ENCODE measurements at places on chromosomes 2 and 18. TPM values are rescaled to one million over a fixed set of nuclear protein-coding genes. Genes with fewer than 3 reads are reported as not detected.

PROC gene
- total RNA-seq, result not detected

NEMP2 gene
- 2.9 TPM for total RNA-seq

GPR55 gene
- total RNA-seq, result not detected

DNA sequence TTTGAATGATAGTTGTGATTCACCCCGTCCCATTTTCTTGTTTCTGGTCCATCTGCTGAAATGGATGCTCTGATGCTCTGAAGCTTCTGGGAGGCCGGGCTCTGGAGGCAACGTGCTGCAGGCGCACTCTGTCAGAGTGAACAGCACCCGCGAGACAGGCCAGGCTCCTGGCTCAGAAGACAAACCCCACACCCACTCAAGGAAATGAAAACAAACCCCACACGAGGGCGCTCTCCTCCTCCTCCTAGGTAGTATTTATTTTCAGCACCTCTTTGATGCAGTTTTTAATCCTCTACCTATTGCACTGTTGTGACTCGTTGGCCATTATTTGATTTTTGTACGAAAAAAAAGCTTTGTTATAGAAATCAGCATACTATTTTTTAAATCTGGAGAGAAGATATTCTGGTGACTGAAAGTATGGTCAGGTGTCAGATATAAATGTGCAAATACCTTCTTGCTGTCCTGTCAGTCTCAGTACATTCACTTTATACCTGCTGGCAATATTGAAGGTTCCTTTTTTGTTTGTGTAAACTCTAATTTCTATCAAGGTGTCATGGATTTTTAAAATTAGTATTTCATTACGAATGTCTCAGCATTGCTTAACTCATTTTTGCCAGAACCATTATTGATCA is 10.3 kb upstream of the CHST10 start:
- DNase-seq, result peak; percentile 72

SPDYA gene
- 0.17 TPM for total RNA-seq

DNA sequence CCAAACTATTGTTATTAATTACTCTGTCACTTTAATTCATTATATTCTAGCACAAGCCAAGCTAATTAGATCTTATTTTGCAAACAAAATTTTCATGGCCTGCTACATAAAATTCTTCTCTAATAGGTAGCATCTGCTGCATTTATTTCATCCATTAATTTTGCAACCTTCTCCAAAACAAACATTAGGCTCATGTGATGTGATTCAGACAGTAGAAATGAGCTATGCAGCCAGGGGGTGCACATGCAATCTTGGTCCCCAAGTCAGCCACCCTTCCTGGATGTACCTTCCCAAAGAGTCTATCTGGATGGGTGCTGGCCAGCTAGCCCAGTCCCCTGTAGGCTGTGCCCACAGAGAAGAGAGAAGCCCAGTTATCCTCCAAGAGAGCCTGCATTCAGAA is 242.1 kb upstream of the OSR1 start:
- DNase-seq, result no peak

CCDC178 gene
- total RNA-seq, result not detected

GRCh38 chr2:105418522-105418921 is 19.7 kb upstream of the FHL2 start:
- DNase-seq, result no peak

DNA sequence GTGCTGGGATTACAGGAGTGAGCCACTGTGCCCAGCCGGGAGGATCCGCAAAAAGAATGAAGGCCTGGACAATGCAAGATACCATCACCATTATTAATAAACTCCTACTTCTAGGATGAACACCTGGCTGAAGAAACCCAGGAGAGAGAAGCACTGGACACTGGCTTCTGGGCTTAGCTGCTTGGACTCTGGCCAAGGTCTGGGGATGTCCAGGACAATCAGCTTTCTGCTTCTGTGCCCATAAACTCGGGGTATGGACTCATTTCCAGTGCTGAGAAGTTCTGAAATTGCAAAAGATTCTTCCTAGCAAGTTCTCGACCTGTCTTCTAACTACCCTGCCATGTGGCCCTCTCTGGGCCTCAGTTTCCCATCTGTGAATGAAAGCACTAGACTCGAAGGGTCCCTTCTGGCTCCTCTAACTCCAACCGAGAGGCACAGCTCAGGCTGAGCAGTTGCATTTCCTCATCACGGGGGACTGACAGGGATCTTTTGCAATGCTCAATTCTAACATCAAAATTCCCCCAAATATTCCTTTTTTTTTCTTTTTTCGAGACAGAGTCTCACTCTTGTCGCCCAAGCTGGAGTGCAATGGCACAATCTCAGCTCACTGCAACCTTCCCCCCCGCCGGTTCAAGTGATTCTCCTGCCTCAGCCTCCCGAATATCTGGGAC is 2.4 kb upstream of the SH2D6 start:
- no peak for DNase-seq

GRCh38 chr2:59025157-59025757 is 784.1 kb upstream of the FANCL start:
- no peak for DNase-seq

EIF2AK3 gene
- total RNA-seq, result 10.2 TPM

GRCh38 chr2:156541229-156541628 is 105.0 kb downstream of the GPD2 start:
- no peak for DNase-seq

REG3A gene
- not detected for total RNA-seq

GRCh38 chr2:191839918-191840804 is 6.7 kb downstream of the CAVIN2 start:
- DNase-seq, result no peak

NCKAP5 gene
- 7.0 TPM for total RNA-seq

GRCh38 chr2:7165736-7166135 is 248.5 kb downstream of the RNF144A start:
- DNase-seq, result no peak

GRCh38 chr2:20212871-20213503 is 11.9 kb downstream of the SDC1 start:
- no peak for DNase-seq

DNA sequence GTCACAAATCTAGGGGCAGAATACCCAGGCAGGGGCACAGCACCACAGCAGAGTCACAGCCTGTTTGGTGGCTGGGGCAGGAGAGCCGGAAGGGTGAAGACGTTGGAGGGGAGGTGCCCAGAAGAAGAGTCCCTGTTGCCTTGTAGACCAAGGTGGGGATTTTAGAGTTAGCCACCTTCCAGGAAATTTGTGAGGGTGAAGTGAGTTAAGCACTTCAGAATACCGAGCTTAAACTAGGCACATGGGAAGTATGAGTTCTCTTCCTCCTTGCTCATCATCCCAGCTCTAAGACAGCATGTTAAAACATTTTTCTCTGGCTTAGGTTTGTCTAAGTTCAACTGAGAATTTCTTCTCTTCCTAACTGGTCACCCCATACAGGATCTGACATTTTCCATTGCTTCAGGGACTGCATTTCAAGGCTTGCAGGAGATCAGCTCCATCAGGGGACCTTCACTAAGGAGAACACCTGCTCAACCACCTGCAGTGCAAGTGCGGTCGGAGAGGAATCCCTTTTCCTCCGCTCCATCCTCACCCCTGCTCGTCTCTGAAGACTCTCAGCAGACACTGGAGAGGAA is 26.5 kb upstream of the PHLPP1 start:
- no peak for DNase-seq

DNA sequence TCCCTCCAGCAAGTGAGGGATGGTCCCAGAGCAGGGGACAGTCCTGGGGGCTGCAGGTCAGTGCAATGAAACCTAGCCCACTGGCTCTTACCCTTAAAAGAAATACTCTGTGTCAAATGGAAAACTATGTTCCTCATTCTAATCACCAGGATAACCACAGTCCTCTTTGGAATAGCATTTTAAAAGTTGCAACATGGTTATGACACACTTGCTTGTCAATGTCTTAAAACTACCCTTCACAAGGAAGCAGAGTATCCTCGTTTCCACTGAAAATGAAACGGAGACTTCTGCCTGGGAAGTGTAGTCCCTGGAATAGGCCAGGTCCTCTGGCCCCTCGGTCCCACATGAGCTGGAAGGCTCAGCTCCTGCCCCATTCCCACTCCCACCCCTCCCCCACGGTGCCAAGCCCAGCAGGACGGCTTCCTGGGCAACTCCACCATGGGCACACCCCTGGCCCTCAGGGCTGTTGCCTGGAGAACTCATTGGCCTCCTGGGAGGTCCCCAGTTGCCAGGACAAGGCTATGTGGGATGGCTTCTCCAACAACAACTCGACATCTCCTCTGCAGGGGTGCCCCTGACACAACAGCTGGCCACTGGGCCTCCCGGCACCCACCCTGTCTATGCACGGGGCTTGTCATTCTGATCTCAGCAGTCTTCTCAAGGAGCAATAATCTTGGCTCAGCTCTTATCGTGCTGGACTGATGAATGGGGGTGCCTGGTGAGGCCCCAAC is 38.3 kb upstream of the ST3GAL5 start:
- DNase-seq, result no peak

SOWAHC gene
- total RNA-seq, result 1.5 TPM

- DNase-seq, result no peak
Observed at GRCh38 chr2:224892574-224893204, 149.6 kb downstream of the DOCK10 start.

GRCh38 chr18:60411715-60412114 is 39.1 kb upstream of the MC4R start:
- DNase-seq, result no peak

ROCK2 gene
- 40.4 TPM for total RNA-seq

GRCh38 chr2:30627151-30627550 is 180.1 kb downstream of the CAPN13 start:
- DNase-seq, result no peak

DNA sequence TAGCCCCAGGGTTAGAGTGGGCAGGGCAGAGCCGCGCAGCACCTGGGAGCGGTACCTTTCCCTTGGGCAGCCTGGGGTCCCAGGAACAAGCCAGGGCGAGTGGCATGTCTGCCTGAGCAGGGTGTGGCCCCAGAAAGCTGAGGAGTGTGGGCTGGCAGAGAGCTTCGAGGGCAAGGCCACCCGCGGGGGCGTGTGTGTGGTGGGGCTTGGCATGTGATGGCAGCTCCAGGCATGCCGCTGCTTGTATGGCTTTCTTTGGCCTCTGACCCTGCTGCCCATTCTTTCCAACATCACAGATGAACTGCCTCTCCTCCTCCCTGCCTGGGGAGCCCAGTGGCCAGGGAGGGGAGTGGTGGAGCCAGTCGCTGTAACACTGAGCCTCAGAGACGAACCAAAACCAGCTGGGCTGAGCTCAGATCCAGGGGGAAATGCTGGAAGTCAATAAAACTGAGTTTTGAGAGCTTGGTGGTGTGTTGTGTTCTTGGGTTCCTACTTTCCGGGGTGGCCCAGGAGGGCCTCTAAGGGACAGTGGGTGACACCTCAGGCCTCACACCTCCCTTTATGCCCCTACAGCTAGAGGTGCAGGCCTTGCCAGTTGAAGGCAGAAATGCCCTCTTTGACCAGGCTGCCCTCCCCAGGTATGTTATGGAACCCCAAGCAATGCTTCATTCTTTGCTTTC is 7.4 kb downstream of the DNAJB2 start:
- no peak for DNase-seq

DNA sequence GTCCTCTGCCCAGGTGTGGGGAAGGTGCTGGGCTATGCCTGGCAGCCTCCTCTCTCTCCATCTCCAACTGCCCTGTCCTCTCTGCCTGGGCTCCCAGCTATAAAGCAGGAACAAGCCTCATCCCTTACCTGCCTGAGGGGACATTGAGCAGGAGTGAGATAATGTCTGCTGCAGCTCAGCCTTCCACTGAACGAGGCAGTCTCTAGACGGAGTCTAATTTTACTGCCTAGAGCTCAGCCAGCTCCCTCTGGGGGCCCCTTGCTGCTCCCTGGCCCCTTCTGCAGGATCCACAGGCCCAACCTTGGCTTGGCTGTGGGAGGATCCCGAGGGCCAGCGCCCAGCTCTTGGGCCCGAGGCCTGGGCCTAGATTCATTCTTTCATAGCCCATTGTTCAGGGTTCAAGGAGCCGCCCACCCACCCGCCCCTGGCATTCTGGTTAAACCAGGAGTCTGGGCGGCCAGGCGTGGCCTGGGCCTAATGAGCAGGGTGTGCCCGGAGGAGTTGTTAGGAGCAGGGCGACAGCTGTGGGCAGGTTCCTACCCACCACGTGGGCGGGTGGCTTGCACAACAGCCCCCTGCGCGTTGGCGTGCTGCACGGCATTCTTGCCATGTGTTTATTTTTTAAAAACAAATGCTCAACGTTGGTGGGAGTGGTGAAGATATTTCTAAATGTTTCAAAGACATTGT is 44.6 kb downstream of the FOSL2 start:
- no peak for DNase-seq

- DNase-seq, result no peak
Observed at GRCh38 chr18:60209042-60209441, 163.5 kb downstream of the MC4R start.

GRCh38 chr2:104733226-104733943 is 120.5 kb upstream of the POU3F3 start:
- DNase-seq, result peak; percentile 39

RTP5 gene
- not detected for total RNA-seq

DNA sequence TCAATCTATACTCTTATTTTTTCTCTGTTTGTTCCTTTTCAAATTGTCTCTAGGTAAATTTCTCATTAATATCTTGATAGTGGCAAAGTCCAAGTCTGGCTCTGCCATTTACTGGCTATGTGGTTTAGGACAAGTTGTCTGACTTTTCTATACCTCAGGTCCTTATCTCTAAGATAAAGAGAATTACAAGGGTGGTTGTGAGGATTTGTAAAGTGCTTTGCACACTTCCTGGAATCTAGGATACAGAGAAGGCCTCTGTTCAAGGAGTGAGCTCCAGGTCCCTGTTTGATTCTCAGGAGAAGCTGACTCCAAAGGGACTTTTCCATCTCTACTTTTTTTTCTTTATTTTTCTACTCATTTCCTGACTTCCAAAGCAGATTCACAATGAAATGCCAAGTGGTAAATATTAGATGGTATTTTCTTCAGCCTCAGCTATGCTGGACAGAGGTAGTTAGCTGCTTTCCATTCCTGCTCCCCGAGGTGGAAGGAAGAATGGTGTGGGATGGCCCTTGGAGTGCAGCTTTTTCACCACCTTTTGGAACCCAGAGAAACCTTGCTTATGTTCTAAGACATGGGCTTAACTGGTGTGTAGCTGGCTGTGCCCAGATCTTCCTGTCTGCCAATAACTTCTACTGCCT is 90.5 kb downstream of the GALNT1 start:
- no peak for DNase-seq

- DNase-seq, result no peak
Observed at GRCh38 chr2:696999-697627, 19.9 kb upstream of the TMEM18 start.

DNA sequence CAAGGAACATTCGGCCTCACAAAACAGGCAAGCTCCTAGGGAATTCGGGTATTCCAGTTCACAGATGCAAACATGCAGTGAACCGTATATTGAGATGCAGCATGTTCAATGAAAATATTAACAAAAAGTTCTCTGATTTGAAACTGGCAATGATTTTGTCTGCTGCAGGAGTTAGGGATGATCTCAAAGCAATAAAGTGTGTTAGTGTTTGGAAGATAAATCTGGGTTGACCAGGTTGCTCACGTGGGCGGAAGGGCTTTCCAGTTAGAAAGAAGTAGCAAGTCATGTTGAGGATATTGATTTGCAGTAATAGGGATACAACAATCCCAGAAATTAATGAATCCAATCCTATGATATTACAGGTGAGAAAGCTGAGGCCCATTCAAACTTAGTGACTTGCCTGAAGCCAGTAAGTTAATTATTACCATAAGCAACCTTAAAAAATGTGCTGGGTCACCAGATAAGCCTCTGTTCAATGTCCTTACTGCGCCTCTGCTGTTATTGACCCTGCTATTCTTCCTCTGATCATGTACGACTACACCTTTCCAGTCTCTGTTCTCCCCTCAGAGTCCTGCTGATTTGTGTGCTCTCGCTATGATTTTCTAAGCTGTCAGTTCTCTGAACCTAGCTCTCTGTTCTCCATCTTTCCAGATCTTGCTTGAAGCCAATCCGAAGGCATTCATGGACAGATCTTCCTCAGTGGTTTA is 370.8 kb downstream of the DSEL start:
- no peak for DNase-seq

Measured in heart left ventricle (tissue), 16 donors.